Lower lobe of right lung (tissue), 2 donors: ENCODE measurements at places on chromosomes 16 and 17.

DNA sequence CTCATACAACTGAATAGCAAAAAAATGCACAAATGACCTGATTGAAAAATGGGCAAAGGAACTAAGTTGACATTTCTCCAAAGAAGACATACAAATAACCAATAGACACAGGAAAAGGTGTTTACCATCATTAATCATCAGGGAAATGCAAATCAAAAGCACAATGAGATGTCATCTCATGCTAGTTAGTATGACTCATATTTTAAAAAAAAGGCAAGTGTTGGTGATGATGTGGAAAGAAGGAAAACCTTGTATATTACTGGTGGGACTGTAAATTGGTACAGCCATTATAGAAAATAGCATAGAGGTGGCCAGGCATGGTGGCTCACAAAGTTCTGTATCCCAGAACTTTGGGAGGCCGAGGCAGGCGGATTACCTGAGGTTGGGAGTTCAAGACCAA is 232.5 kb upstream of the ZFHX3 start:
- DNase-seq, result no peak
- H3K4me3 ChIP-seq, result no peak overlapping the region
- H3K36me3 ChIP-seq, result no peaks in the 10 kb centered on the region
- no peaks in the 10 kb centered on the region for H3K4me1 ChIP-seq
- H3K27me3 ChIP-seq, result no peaks in the 10 kb centered on the region

GRCh38 chr16:27719106-27719445 is 169.1 kb downstream of the KATNIP start:
- DNase-seq, result no peak
- no peaks in the 10 kb centered on the region for H3K27me3 ChIP-seq
- peaks cover under 1% of the 10 kb centered on the region for H3K4me1 ChIP-seq
- no peak overlapping the region for H3K27ac ChIP-seq
- no peaks in the 10 kb centered on the region for H3K36me3 ChIP-seq
- no peak overlapping the region for H3K4me3 ChIP-seq

GRCh38 chr17:80353718-80354275 is 61.2 kb upstream of the ENDOV start:
- H3K4me1 ChIP-seq, result no peaks in the 10 kb centered on the region
- H3K27ac ChIP-seq, result no peak overlapping the region
- no peak overlapping the region for H3K4me3 ChIP-seq
- no peaks in the 10 kb centered on the region for H3K27me3 ChIP-seq

DNA sequence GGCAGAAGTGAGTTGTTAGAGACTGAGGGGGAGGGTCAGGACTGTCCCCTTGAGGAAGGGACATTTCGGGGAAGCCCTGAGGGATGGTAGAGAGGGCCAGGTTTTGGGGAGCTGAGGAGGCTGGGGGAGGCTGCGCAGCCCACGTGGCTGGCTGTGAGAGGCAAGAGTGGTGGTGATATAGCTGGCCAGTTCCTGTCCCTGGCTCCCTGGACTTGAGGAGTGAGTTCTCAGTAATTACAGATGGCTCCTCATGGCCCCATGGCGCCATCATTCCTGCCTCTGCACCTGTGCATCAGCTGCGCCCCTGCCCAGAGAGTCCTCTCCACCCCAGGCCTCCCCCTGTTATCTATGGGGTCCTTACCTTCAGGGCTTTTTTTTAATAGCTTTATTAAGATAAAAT is 30.3 kb downstream of the MPRIP start:
- no peaks in the 10 kb centered on the region for H3K27me3 ChIP-seq
- no peak overlapping the region for H3K27ac ChIP-seq
- H3K36me3 ChIP-seq, result peaks cover 25% of the 10 kb centered on the region
- H3K4me3 ChIP-seq, result no peak overlapping the region

GRCh38 chr17:17420082-17420481 is 56.7 kb upstream of the MED9 start:
- peak; percentile 46 for DNase-seq
- no peak overlapping the region for H3K27ac ChIP-seq
- H3K4me1 ChIP-seq, result peaks cover 18% of the 10 kb centered on the region
- no peaks in the 10 kb centered on the region for H3K36me3 ChIP-seq
- H3K4me3 ChIP-seq, result no peak overlapping the region
- H3K27me3 ChIP-seq, result no peaks in the 10 kb centered on the region

GRCh38 chr17:30554839-30555751 is 77.9 kb downstream of the GOSR1 start:
- H3K4me1 ChIP-seq, result no peaks in the 10 kb centered on the region
- no peaks in the 10 kb centered on the region for H3K27me3 ChIP-seq
- no peaks in the 10 kb centered on the region for H3K36me3 ChIP-seq
- H3K4me3 ChIP-seq, result no peak overlapping the region
- no peak overlapping the region for H3K27ac ChIP-seq

GRCh38 chr17:6508519-6509030 is 47.8 kb downstream of the PITPNM3 start:
- H3K27me3 ChIP-seq, result no peaks in the 10 kb centered on the region
- no peaks in the 10 kb centered on the region for H3K36me3 ChIP-seq
- H3K27ac ChIP-seq, result no peak overlapping the region

DNA sequence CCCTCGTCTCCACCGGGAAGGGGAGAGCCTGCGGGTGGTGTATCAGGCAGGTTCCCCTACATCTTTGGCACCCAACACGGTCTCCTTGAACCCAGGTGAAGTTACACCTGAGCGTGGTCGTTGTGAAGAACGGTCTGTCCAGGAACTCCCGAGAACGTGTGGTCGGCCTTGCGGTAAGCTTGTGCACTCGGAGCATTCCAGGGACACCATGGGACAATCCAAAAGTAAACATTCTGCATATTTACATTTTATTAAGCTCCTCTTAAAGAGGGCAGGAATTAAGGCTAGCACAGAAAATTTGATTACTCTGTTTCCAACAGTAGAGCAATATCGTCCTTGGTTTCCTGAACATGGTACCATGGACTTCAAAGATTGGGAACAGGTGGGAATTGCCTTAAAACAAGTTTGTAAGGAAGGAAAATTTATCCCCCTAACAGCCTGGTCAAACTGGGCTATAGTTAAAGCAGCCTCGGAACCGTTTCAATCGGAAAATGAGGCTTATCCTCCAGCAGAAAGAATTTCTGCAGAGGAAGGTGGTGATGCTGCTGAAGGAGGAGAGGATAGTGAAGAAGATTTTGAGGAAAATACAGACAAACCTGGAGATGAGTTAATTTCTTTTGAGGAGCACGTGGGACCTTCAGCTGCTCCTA is 18.2 kb downstream of the ALOX15B start:
- H3K27me3 ChIP-seq, result peaks cover 31% of the 10 kb centered on the region
- peak overlapping the region; percentile 74 for H3K27ac ChIP-seq
- H3K4me1 ChIP-seq, result peaks cover 25% of the 10 kb centered on the region
- no peaks in the 10 kb centered on the region for H3K36me3 ChIP-seq
- peak; percentile 48 for DNase-seq
